ENCODE measurements at places on chromosomes 16 and 17.

DNA sequence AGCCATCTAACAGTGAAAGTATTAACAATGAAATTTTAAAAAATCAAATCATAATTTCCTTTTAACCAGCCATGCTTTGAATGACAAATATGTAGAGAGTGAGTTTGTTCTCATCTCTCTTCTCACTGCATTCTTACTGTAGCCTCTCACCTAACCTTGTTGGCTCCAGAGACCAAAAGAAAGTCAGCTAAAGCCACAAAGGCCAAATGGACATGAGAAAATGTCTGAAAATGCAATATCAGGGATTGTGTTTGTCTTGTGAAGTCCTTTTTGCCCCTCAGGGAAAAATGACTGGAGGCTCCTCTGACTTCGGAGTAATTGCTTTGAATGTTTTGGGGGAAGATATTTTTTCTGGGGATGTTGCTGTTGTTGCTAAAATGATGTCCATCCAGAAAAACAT is 166.3 kb downstream of the SLC39A11 start:
- no peak for DNase-seq

- DNase-seq = peak; percentile 94
Measured at GRCh38 chr17:44385287-44386181, 3.9 kb downstream of the ITGA2B start.

DNA sequence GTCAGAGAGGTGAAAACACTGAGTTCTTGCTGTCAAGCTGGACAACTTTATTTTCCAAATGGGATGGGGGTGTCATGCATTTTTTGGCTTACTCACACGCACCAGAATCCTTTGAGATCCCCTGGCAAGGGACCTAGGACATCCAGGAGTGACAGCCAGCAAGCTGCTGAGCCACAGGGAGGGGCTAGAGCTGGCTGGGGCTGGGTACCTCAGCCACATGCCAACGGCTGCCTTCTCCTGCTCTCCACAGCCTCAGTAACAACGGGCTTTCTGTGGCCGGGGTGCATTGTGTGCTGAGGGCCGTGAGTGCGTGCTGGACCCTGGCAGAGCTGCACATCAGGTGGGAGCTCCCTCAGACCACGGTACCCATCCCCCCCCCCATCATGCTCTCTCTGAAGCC is 47.6 kb downstream of the NLRC5 start:
- no peak for DNase-seq

- no peak for DNase-seq
Measured at GRCh38 chr17:76136276-76137000, 4.6 kb downstream of the FOXJ1 start.

DNA sequence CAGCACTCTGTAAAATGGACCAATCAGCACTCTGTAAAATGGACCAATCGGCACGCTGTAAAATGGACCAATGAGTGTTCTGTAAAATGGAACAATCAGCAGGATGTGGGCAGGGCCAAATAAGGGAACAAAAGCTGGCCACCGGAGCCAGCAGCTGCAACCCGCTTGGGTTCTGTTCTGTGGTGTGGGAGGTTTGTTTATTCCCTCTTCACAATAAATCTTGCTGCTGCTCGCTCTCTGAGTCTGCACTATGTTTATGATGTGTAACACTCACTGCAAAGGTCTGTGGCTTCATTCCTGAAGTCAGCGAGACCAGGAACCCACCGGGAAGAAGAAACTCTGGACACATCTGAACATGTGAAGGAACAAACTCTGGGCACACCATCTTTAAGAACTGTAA is 20.5 kb downstream of the TMEM100 start:
- no peak for DNase-seq

GRCh38 chr16:68447653-68448359 is 502 bp downstream of the SMPD3 start:
- peak; percentile 80 for DNase-seq

- DNase-seq = peak; percentile 60
Measured at GRCh38 chr16:16042076-16042475, 92.7 kb downstream of the ABCC1 start.

GRCh38 chr17:17738901-17739300 is 57.6 kb downstream of the RAI1 start:
- no peak for DNase-seq

- no peak for DNase-seq
Measured at GRCh38 chr16:49602201-49602975, 228.8 kb downstream of the C16orf78 start.

DNA sequence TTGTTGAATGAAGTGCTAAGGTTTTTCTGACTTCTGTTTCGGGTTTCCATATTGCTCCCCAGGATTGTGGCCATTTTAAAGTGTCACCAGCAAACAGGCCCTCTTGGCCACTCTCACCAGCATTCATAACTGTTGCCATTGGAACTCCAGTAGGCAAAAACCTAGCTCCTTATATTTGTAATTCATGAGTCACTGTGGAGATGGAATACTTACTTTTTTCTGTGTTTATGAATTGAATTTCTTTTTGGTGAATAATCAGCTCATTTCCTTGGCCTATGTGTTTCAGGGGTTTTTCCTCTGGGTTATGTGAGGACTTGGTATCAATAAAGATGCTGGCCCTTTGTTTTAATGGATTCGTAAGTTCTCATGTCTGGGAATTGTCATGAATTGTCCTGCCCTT is 255.1 kb downstream of the SNX29 start:
- DNase-seq = no peak

- DNase-seq = no peak
Measured at GRCh38 chr17:82291582-82292250, 18.2 kb upstream of the CSNK1D start.

DNA sequence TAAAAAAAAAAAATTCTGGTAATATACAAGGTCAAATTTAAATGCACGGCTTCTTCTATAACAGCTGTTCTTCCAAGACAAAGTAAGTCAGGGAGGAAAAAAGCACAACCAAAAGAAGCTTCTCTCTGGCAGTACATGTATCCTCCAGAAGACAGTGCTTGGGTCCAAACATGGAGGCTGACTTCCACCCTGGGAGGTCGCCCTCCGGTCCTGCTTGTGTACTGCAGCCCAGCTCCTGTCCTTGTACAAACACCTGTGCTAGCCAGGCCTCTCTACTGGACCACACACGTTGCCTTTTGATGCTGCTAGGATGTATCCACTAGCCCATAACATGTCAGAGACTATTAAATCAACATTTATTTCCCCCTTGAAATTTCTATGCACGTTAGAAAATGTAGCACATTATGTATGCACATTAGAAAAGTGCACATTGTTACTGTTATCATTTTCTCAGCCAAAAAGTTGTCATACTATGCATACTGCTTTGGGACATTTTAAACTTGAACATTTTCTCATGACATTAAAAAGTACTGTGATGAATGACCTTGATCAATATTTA is 21.9 kb downstream of the TEKT3 start:
- no peak for DNase-seq

DNA sequence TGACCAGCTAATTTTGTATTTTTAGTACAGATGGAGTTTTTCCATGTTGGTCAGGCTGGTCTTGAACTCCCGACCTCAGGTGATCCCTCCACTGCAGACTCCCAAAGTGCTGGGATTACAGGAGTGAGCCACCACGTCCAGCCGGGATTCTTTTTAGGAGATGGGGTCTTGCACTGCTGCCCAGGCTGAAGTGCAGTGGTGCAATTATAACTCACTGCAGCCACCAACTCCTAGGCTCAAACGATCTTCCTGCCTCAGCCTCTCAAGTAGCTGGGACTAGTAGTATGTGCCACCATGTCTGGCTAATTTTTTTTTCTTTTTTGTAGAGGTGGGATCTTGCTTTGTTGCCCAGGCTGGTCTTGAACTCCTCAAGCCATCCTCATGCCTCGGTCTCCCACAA is 56.4 kb upstream of the MGAT5B start:
- no peak for DNase-seq

DNA sequence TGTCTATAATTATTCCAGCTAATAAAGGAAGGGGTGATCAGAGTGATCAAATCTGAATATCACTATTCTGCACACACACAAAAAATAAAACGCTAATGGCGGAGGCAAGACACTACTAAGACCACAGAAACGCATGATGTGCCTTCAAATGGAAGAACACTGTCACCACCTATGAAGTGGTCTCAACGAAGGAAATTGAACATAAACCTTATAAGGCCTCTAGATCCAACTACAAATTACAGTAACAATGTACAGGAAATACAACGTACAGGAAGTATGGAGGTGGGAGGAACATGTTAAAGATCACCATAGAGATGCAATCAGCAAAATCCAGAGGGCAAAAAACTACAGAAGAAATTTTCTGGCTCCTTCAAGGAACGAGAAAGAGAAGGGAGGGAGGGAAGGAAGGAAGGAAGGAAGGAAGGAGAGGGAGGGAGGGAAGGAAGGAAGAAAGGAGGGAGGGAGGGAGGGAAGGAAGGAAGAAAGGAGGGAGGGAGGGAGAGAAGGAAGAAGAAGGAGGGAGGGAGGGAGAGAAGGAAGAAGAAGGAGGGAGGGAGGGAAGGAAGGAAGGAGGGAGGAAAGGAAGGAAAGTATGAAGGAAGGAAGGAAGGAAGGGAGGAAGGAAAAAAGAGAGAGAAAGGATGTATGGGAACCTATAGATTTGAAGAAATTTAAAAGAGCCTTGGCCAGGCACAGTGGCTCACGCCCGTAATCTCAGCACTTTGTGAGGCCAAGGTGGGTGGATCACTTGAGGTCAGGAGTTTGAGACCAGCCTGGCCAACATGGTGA is 3.1 kb upstream of the SGCA start:
- no peak for DNase-seq

DNA sequence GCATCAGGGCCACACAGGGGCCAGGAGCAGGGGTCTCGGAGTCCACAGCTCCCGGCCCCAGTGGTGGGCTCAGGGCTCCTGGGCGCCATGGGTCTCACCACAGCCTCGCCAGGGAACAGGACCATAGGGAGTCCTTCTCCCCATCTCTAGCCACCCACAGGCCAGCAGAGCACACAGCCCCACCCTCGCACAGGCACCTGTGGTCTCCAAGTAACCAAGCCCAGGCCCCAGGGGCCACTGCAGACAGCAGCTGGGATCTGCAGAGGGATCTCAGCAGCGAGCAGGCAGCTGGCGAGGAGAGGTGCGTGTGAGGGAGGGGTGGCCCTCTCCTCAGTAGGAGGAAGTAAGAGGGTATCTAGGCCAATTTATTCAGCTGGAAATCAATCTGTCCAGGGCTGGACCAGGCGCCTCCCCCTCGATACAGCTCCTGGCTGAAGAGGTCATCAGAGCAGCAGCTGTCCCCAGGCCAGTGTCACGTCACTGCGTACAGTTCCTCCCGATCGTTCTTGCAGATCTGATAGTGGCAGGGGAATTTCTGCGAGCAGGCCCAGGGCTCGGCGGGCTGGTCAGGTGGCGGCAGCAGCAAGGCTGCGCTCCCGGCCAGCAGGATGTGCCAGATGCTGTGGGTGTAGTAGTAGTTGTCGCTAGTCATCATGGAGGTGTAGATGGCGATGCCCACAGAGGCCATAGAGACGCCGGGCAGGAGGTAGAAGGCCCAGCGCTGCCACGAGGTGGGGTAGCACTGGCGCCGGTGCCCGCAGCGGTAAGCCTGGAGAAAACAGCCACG is 1.4 kb upstream of the MRPL28 start:
- DNase-seq = no peak

GRCh38 chr17:66843627-66844026 is 8.7 kb downstream of the CACNG5 start:
- no peak for DNase-seq

GRCh38 chr17:81738801-81739393 is 26.8 kb downstream of the SLC25A10 start:
- no peak for DNase-seq

DNA sequence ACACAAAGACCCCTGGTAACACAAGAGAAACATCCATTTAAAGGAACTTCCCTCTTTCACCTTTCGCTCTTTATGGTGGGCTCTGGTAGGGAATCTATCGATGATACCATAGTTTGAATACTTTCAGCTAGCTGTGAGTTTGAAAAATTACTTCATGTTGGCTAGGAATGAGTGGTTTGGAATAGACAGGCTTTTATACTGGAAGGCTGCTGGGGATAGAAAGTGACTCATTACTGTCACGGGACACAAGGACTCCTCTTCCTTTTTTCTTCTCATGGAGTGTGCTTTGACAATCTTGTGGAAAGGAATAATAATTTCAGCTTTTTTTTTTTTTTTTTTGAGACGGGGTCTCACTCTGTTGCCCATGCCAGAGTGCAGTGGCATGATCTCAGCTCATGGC is 76.9 kb downstream of the CYB561 start:
- DNase-seq = no peak

DNA sequence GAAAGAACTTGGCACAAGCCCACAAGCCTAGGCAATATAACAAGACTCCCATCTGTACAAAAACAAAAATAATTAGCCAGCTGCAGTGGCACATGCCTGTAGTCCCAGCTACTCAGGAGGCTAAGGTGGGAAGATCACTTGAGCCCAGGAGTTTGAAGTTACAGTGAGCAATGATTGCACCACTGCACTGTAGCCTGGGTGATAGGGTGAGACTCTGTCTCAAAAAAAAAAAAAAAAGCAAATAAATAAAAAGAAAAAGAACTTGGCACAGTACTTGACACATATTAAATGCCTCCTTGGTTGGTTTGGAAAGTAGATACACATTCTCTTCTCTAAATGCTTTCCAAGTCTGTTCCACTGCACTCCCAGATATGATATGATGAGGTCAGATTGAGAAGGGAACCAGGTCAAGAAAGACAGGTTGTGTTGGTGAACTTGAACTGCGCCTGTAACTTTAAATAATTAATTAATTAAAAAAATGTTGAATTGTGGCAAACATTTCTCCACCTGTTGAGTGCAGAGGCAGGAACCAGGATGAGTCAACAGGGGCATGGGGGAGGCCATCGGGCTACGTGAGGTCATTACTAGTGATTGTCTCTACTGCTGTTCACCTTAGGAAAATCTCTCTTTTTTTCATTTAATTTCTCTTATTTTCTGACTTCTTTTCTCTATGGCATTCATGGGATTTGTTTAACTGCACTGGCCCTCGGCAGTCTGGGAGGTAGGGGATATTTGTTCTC is 25.9 kb upstream of the EFCAB13 start:
- no peak for DNase-seq

DNA sequence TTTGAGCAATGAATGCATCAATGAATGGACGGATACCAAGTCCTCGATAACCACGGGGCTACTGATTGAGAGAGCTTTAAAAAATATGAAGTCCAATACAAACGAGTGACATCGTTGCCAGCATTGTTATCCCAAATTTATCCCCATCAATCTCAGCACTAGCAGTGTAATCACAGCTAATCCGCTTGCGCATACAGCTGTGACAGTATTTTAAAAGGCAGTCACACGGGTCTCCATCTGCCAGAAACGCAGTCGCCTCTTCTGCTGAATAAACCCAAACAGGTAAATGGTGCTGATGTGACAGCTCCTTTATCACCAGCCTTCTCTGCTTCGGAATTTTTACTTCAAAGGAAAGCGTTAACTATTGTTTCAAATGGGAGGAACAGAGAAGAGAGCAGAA is 311.1 kb downstream of the XYLT1 start:
- DNase-seq = no peak

- no peak for DNase-seq
Measured at GRCh38 chr17:47077576-47077975, 98.5 kb upstream of the RPRML start.

GRCh38 chr17:10292057-10292937 is 80.5 kb downstream of the MYH13 start:
- peak; percentile 34 for DNase-seq

- no peak for DNase-seq
Measured at GRCh38 chr17:55366020-55366481, 55.6 kb downstream of the MMD start.

GRCh38 chr17:76635659-76636360 is 7.7 kb downstream of the ST6GALNAC1 start:
- DNase-seq = no peak

Data from common myeloid progenitor, CD34-positive (primary cell).